ENCODE measurements at places on chromosomes 16 and 17. TPM values are rescaled to one million over a fixed set of nuclear protein-coding genes. Genes with fewer than 3 reads are reported as not detected.

- no peak for DNase-seq
Measured at GRCh38 chr17:57553991-57554825, 190.9 kb downstream of the CCDC182 start.

DNA sequence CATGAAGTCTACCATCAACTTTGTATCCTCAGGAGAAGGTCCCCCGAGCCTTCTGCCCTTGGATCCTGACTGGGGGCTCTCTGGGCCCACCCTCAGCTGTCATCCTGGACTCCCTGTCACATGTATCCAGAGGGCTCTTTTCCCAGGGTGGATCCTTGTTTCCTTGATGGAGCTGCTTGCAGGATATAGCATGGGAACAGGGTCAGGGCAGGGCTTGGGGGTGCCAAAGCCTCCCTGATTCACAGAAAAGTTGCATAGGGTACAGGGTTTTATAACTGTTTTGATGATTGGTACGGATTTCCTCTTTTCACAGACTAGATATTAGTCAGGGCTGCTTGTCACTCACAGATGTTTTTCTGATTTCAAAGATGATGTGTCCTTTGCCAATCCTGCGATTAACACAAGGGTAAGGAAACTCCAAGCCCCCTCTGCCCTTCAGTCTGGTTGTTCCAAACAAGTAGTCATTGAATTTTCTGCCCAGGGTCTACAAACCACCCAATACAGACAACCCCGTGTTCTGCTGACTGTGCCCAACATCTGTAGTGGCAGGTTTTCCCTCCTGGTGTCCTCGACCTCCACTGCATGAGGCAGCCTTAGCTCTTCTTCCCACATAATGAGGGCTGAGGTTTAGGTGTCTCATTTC, 20.6 kb upstream of the SLC35G3 start:
- DNase-seq = no peak

GRCh38 chr16:3193221-3194212, 5.5 kb downstream of the OR1F1 start:
- no peak for DNase-seq

Gene TMC8
- total RNA-seq = not detected

- DNase-seq = no peak
Measured at GRCh38 chr16:4701791-4702465, 8.6 kb downstream of the NUDT16L1 start.
